Fibroblast of skin of left biceps (primary cell): ENCODE measurements at places on chromosomes 12 and 14.

- no peak for DNase-seq
Observed at GRCh38 chr12:76236640-76237039, 111.6 kb downstream of the BBS10 start.

DNA sequence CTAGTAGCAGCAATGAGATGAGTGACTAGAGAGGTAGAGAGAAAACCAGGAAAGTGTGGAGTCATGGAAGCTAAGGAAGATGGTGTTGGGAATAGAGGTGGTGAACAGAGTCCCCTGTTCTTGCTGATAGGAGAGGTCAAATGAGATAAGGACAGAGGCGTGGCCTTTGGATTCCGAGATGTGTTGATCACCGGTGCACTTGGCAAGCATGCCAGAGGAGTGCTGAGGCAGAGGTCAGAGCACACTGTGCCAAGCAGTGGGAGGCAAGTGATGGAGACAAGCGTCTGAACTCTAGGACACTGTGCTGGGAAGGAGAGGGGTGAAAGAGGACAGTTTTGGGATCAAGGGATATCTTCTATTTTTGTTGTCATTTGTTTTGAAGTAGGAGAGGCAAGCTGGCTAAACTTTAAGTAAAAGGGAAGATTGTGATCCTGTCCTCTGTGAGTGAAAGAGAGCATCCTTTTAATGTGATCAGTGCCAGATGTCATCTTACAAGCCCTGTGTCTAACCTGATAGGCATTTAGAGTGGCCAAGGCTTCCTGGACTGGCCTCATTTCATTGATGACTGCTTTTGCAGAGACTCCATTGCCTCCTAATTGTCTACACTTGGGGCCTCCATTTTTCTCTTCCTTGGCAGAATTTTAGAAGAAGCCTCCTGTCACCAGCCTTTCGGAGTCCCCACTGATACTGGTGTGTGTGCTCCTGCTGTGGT, 336.4 kb downstream of the CACNA1C start:
- DNase-seq: no peak

GRCh38 chr12:49942921-49943624, 7.5 kb upstream of the AQP2 start:
- no peak for DNase-seq

- no peak for DNase-seq
Observed at GRCh38 chr14:50816395-50817047, 14.4 kb downstream of the NIN start.

DNA sequence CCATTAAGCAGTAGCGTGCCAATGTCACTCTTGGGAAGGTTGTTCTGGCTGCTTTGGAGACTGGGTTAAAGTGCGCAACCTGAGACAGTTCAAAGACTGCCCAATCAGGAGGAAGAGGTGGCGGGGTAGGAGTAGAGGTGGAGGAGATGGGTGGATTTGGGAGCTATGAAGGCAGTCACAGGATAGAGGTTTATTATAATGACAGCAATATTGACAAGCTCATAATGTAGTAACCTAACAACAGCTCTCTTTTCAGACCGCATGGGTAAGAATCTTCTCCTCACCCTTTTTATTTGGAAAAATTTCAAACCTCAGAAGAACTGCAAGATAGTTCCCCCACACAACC, 5.3 kb upstream of the PSMD9 start:
- DNase-seq: no peak

GRCh38 chr14:90319173-90319572, 12.6 kb downstream of the NRDE2 start:
- no peak for DNase-seq

DNA sequence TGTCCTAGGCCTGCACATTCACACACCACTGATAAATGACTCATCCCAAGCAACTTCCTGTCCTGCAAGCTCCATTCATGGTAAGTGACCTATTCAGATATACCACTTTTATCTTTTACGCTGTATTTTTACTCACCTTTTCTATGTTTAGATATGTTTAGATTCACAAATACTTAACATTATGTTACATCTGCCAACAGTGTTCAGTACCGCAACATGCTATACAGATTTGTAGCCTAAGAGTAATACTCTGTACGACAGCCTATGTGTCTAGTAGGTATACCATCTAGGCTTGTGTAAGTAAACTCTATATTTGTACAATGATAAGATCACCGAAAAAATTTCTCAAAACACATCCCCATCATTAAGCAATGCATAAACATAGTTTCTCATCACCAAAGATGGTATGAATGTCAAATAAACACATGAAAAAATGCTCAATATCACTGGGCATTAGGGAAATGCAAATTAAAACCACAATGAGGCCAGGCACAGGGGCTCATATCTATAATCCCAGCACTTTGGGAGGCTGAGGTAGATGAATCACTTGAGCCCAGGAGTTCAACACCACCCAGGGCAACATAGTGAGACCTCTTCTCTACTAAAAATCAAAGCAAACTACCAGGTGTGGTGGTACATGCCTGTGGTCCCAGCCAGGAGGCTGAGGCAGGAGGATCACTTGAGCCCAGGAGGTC, 20.7 kb downstream of the ATXN2 start:
- no peak for DNase-seq

DNA sequence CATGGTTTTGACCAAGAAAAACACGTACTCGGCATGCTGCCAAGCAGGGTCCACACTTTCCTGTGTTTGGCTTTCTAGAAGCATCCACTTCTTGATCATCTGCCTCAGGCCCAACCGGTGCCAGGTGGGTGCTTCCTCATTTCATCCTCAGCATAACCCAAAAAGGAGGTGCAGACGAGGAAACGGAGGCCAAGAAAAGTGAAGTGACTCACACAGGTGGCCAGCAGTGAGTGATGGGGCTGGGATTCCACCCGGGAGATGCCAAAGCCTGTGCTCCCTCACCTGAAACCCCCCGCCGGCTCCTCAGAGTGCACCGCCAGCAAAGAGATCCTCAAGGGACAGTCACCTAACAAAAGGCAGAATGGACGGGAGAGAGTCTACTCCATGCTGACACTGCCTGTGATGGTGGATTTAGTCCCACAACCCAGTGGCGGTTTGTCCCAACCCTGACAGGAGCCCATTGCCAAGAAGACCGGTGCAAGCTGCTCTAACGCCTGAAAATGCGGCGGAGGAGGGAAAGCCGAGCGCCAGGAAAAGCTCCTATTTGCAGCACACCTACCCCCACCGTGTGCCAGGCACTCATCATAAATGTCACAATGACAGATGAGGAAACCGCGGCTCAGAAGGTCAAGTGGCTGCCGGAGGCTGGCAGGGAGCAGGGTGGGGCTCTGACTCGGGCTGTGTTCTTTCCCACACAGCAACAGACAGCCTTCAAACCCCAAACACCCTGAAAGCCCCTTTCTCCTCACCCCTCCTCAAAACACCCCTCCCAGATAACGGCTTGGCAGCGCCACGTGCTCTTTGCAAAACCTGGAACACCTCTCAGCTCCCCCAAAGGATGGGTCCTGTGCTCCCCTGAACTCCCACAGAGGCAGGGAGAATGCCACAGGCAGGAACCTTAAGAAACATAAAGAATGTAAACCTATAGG, 18.8 kb downstream of the BCL11B start:
- no peak for DNase-seq

- DNase-seq: no peak
Observed at GRCh38 chr14:103188810-103189480, 65.7 kb downstream of the TNFAIP2 start.

GRCh38 chr14:37090026-37090425, 82.4 kb downstream of the SLC25A21 start:
- no peak for DNase-seq

- no peak for DNase-seq
Observed at GRCh38 chr14:64983439-64984310, 3.0 kb upstream of the FNTB start.

- DNase-seq: no peak
Observed at GRCh38 chr12:75489613-75490210, 9.2 kb downstream of the GLIPR1 start.

DNA sequence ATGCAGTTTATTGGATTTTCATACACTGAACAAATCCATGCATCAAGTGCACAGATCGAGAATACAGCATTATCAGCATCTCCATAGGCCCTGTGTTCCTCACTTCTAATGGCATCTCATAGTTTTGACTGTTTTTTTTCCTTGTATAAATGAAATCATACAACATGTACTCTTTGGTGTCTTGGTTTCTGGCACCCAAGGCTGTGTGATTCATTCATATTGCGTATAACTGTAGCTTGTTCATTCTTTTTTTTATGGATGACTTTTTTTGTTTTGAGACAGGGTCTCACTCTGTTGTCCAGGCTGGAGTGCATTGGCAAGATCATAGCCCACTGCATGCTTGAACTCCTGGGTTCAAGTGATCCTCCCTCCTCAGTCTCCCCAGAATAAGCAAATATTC, 14.3 kb downstream of the RASSF8 start:
- DNase-seq: no peak

GRCh38 chr12:103028881-103029639, 71.6 kb downstream of the ASCL1 start:
- no peak for DNase-seq

DNA sequence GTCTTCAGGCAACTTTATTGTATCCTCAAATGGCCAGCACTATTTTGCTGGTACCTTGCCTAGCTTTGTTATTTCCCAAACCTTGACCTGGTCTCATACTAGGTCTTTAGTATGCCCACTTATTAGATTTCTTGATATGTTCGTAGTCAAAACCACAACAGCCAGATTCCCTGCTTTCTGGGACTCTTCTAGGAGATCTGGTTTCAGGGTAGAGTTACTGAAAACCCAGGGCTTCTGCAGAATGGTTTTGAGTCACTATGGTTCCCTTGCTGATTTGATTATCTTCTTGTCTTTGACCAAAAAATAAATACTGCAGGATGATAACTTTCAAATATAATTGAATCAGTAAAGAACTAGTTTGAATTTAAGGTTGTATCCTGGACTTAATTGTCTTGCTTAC, 211.2 kb downstream of the FUT8 start:
- no peak for DNase-seq

GRCh38 chr12:131895640-131896079, 1.2 kb downstream of the ULK1 start:
- DNase-seq: no peak
